ENCODE measurements at places on chromosomes 6 and 20.

DNA sequence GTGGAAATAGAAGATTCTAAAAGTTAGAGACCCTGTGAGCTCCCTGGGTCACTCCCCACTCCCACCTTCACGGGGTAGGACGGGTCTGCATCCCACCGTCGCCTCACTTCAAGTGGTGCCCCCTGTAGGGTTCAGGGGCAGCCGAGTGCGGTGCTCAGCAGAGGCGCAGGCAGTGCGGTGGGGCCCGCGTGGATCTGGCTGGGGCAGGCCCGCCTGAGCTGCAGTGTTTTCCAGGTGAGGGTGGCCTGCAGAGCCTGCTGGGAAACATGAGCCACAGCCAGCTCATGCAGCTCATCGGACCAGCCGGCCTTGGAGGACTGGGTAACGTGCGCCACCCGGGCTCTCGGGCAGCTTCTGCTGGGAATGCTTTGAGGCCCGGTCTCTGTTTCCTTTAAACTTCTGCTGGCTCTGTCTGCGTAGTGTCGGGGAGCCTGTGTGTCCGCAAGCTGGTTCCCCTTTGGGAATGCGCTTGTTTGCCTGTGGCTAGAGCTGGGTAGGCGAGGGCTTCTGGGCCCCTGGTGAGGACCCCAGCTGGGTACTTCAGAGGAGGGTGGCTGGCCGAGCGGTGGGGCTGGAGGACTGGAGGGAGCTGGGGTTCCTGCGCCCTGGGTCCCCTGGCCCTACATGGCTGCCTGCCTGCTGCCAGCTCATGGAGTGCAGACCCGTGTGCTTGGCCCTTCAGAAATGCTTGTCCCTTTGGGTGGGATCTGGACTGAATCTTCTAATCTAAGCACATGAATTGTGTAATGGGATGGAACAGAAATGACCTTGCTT is 3.8 kb downstream of the ADRM1 start:
- DNase-seq: no peak

DNA sequence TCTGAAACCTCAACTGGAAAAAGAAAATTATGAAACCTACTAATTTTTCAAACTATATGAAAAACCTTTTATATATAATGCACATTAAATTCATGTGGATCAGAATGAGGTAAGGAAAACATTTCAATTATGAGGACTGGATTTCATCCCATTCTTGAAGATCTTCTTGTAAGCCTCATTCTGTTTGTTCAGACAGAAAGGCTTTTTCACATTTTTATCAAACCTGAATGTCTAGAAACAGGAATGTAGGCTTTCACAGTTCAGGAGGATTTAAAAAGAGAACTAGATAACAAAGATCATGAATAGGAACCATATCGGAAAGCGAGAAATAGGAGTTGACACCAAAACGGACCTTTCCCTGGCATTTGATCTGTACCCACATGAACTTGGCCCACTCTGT is 192.5 kb upstream of the KCNK16 start:
- no peak for DNase-seq

GRCh38 chr6:10576226-10576625 is 55.1 kb downstream of the GCNT2 start:
- no peak for DNase-seq

DNA sequence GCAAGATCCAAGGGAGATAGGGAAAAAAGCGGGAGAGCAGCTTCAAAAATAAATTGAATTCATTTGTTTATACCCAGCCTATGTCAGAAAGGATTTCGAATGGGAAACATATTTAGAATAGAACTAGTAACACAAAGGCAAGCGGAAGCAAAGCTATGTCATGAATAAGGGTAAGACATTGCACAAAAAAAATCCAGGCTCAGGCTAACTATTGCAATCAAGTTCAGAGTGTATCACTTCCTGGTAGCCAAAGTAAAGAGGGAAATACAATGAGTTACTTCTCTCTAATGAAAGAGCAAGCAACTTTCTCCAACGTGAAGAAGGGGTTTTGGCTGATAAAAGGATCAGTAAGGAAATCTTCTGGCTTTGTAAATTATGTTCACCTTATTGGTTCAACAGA is 212.8 kb downstream of the ZMYND8 start:
- no peak for DNase-seq

DNA sequence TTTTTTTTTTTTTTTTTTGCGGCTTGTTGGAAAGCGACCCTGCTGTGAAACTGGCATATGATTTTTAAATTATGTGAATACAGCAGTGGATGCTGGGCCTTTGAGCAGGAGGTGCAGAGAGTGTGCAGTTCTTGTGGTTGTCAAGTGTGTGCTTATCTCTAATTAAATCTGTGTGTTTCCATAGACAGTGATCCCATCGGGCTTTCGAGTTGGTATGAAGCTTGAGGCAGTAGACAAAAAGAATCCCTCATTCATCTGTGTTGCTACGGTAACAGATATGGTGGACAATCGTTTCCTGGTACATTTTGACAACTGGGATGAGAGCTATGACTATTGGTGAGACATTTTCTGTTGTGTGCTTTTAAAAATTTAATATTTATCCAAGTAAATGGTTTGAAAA is 52.4 kb downstream of the L3MBTL3 start:
- no peak for DNase-seq

- DNase-seq: no peak
Observed at GRCh38 chr20:672963-673602, 2.5 kb downstream of the SCRT2 start.

GRCh38 chr6:41527721-41528408 is 18.3 kb upstream of the FOXP4 start:
- no peak for DNase-seq

GRCh38 chr6:158279615-158280014 is 32.6 kb upstream of the TULP4 start:
- no peak for DNase-seq

- no peak for DNase-seq
Observed at GRCh38 chr20:19775353-19776253, 17.5 kb downstream of the RIN2 start.

DNA sequence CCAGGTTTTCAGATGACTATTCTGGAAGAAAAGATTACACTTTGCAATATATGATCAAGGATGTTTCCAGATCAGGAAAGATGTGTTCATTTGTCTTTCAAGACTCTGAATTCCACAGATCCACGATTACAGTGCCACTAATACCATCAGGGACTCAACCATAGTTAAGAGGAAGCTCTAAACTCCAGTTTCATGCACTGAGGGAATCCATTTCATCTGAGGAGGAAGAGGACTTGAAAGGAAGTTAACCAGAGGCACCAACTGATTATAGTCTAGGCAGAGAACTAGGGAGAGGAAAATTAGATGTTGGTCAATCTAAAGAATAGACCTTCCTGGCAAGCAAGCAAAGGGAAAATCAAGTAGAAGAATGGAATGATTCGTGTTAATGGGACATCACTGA is 218.3 kb upstream of the PRDM1 start:
- no peak for DNase-seq

- DNase-seq: no peak
Observed at GRCh38 chr6:20541382-20541781, 7.1 kb downstream of the CDKAL1 start.

- peak; percentile 86 for DNase-seq
Observed at GRCh38 chr6:33208091-33208967, at the start of gene RING1. TSS of gene RING1 (plus strand) at chr6:33208500. CDS start at chr6:33208823, 323 bp downstream.

GRCh38 chr6:18931086-18931485 is 543.9 kb downstream of the RNF144B start:
- no peak for DNase-seq

DNA sequence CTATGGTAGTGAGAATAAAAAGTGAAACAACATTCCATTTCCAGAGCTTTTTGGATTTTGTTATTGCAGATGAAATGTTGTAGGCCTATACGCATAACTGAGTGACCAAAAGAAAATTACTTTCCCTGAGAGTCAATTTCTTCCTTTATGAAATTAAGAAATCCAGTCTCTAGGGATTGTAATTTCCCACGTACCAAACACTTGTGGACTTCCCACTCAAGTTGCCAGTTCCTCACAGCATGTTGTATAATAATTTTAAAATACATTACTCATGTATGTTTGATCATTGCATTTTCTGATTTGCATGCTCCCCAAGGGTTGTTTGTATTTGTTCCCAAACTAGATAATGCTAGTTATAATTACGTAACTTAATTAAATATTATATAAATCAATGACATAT is 12.0 kb upstream of the PRDM1 start:
- no peak for DNase-seq

- no peak for DNase-seq
Observed at GRCh38 chr6:85479208-85479607, 29.3 kb downstream of the NT5E start.

All from naive thymus-derived CD8-positive, alpha-beta T cell (primary cell).